ENCODE measurements at places on chromosomes 6 and 20. TPM values are rescaled to one million over a fixed set of nuclear protein-coding genes. Genes with fewer than 3 reads are reported as not detected.

GRCh38 chr20:33790566-33790965, 20.6 kb upstream of the CHMP4B start:
- H3K4me1 ChIP-seq = peaks cover 10% of the 10 kb centered on the region
- H3K4me3 ChIP-seq = no peak overlapping the region
- no peak for DNase-seq
- peaks cover 5% of the 10 kb centered on the region for H3K36me3 ChIP-seq

DNA sequence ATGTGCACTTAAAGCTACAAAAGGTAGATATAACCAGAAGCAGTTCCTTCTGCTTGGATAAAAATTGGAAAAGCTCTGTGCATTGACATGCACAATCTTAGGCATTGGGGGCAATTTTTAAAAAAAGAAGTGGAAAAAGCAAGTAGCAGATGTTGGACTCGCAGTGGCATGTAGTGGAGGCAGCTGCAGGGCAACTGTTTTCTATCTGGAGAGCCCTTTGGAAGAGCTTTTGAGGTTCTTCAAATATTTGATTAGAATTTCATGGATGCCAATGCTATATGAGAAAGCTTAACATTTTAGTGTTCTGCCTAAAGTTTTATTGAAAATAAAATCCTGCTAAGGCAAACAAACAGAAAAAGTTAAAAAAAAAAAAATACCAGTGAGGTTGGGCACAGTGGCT, 388.3 kb upstream of the RNF217 start:
- no peaks in the 10 kb centered on the region for H3K4me1 ChIP-seq
- H3K36me3 ChIP-seq = no peaks in the 10 kb centered on the region
- H3K4me3 ChIP-seq = no peak overlapping the region

CYP24A1 gene
- total RNA-seq = not detected

NRSN1 gene
- total RNA-seq = not detected

GRCh38 chr6:35191889-35192288, 21.9 kb upstream of the SCUBE3 start:
- H3K27me3 ChIP-seq = peaks cover 5% of the 10 kb centered on the region
- no peaks in the 10 kb centered on the region for H3K36me3 ChIP-seq
- peaks cover 13% of the 10 kb centered on the region for H3K4me1 ChIP-seq
- DNase-seq = peak; percentile 26

DNA sequence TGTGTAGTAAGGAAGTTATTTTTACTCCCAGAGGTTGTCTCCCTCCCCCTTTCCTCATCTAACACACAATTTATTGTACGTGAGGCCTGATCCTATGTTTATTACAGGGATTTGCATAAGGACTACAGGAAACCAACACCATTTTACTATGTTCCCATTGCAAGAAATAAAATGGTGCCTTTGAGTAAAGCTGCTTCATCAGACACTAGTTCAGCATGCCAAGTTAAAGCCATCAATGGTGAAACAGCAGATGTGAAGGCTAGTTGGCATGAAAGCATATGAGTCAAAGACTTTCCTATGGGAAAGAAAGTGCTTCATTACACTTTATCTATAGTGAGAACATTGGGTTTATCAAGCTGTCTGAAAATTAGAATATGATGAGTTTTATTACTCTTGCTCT, 543.0 kb downstream of the GRIK2 start:
- no peaks in the 10 kb centered on the region for H3K36me3 ChIP-seq
- H3K4me1 ChIP-seq = no peaks in the 10 kb centered on the region
- H3K27me3 ChIP-seq = no peaks in the 10 kb centered on the region
- no peak for DNase-seq
- H3K27ac ChIP-seq = no peak overlapping the region
- no peak overlapping the region for H3K4me3 ChIP-seq

MEP1A gene
- total RNA-seq = not detected

- H3K27me3 ChIP-seq = peaks cover 19% of the 10 kb centered on the region
- peaks cover 2% of the 10 kb centered on the region for H3K36me3 ChIP-seq
These were observed 11.2 kb upstream of the BHLHE23 start for GRCh38 chr20:63017826-63018411.

OPRM1 gene
- total RNA-seq = not detected

DNA sequence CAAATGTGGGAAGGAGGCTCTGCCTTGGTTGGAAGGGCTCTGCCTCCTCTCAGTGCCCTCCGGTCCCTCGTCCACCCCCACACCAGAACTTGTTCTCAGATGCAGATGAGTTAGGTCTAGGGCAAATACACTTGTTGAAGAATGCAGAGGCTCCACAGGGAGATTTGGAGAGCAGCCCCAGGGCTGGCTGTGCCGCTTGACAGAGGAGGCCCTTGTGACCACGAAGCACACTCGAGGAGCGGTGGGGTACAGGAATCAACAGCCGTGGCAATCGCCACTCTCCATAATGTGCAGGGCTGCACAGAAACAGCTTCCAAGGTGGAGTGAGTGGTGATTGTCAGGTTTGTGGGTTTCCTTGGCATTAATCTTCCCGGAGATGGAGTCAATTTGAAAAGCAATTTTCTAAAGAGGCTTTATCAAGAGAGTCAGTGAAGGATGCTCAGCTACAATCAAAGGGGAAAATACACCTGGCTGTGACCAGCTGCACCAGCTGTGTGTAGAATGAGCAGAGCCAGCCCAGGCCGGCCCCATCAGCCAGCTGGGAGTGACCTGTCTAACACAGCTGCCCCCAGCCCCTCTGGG, 59.5 kb downstream of the BFSP1 start:
- H3K4me1 ChIP-seq = no peaks in the 10 kb centered on the region
- no peak for DNase-seq
- no peaks in the 10 kb centered on the region for H3K27me3 ChIP-seq

NKAPL gene
- not detected for total RNA-seq

DNA sequence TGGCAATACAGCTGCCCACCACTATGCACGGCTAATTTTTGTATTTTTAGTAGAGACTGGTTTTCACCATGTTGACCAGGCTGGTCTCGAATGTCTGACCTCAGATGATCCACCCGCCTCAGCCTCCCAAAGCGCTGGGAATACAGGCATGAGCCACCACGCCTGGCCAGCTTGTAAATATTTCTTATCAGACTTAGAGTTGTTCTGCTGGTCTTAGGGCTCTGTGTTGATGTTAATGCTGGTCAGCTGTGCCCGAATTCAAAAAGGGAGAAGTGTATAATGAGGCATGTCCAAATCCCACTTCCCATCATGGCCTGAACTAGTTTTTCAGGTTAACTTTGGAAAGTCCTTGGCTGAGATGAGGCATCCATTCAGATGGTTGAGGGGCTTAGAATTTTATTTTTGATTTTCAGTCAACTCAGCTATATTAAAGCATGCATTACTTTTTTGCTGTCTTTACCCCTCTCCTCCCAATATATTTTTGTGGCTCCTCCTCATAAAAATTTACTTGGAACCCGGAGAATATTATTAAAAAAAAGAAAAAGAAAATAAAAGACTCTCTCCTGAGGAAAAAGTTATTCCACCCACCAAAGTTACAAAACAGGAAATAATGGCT, 47.7 kb downstream of the ADAT2 start:
- H3K27me3 ChIP-seq = peaks cover 1% of the 10 kb centered on the region
- no peak overlapping the region for H3K27ac ChIP-seq
- H3K4me3 ChIP-seq = no peak overlapping the region
- no peak for DNase-seq
- H3K36me3 ChIP-seq = no peaks in the 10 kb centered on the region

GRCh38 chr6:43846556-43846955, 76.5 kb downstream of the VEGFA start:
- peaks cover 2% of the 10 kb centered on the region for H3K27me3 ChIP-seq
- DNase-seq = no peak
- no peak overlapping the region for H3K4me3 ChIP-seq
- no peaks in the 10 kb centered on the region for H3K36me3 ChIP-seq

DPPA5 gene
- not detected for total RNA-seq

DNA sequence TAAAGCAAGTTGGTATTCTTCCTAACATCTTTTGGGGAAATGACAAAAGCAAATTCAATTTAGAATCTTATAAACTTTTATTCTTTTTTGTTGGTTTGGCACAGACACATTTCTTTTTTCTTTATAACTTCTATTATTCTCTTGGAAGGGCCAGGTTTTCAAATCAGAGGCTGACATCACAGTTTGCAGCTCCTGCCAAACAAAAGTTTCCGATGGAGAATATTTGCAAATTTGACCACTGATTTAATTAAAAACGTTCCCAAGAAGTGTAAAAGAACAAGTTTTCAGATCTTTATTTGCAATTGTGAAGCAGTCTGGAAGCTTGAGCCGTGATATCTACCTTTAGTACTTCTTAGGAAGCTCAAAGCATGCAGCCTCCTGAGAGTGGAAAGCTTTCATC, 53.8 kb upstream of the CD83 start:
- no peak for DNase-seq
- peaks cover 20% of the 10 kb centered on the region for H3K27me3 ChIP-seq
- peaks cover 8% of the 10 kb centered on the region for H3K4me1 ChIP-seq
- H3K4me3 ChIP-seq = no peak overlapping the region
- no peak overlapping the region for H3K27ac ChIP-seq
- no peaks in the 10 kb centered on the region for H3K36me3 ChIP-seq

GRCh38 chr6:10313799-10314162, 101.1 kb downstream of the TFAP2A start:
- no peak for DNase-seq
- no peaks in the 10 kb centered on the region for H3K4me1 ChIP-seq
- H3K27ac ChIP-seq = no peak overlapping the region
- H3K36me3 ChIP-seq = no peaks in the 10 kb centered on the region
- H3K27me3 ChIP-seq = no peaks in the 10 kb centered on the region
- H3K4me3 ChIP-seq = no peak overlapping the region

GRCh38 chr6:106666282-106667021, 37.1 kb downstream of the QRSL1 start:
- H3K36me3 ChIP-seq = peaks cover 30% of the 10 kb centered on the region
- no peak overlapping the region for H3K4me3 ChIP-seq
- DNase-seq = no peak
- peaks cover 3% of the 10 kb centered on the region for H3K4me1 ChIP-seq
- H3K27ac ChIP-seq = no peak overlapping the region
- no peaks in the 10 kb centered on the region for H3K27me3 ChIP-seq

- H3K4me3 ChIP-seq = peak overlapping the region; percentile 53
- H3K27ac ChIP-seq = no peak overlapping the region
- no peaks in the 10 kb centered on the region for H3K36me3 ChIP-seq
- peaks cover 6% of the 10 kb centered on the region for H3K4me1 ChIP-seq
These were observed 91.9 kb upstream of the SIRPA start for GRCh38 chr20:1803061-1803931.

PRDM13 gene
- total RNA-seq = not detected

SPTLC3 gene
- 0.77 TPM for total RNA-seq

- no peak for DNase-seq
- no peak overlapping the region for H3K27ac ChIP-seq
- peaks cover 46% of the 10 kb centered on the region for H3K27me3 ChIP-seq
- H3K4me3 ChIP-seq = no peak overlapping the region
- no peaks in the 10 kb centered on the region for H3K36me3 ChIP-seq
These were observed 195.7 kb upstream of the KCNG1 start for GRCh38 chr20:51218603-51219002.

GRCh38 chr6:122953766-122954165, 42.3 kb upstream of the CLVS2 start:
- H3K4me3 ChIP-seq = no peak overlapping the region
- no peak overlapping the region for H3K27ac ChIP-seq
- no peak for DNase-seq
- H3K4me1 ChIP-seq = no peaks in the 10 kb centered on the region
- no peaks in the 10 kb centered on the region for H3K27me3 ChIP-seq

EYS gene
- total RNA-seq = not detected

PTCRA gene
- total RNA-seq = not detected

- H3K4me1 ChIP-seq = no peaks in the 10 kb centered on the region
- H3K27ac ChIP-seq = no peak overlapping the region
- H3K27me3 ChIP-seq = peaks cover 8% of the 10 kb centered on the region
- H3K4me3 ChIP-seq = no peak overlapping the region
- H3K36me3 ChIP-seq = no peaks in the 10 kb centered on the region
These were observed 189.4 kb upstream of the ARID1B start for GRCh38 chr6:156587751-156588301.

OVOL2 gene
- not detected for total RNA-seq

DNA sequence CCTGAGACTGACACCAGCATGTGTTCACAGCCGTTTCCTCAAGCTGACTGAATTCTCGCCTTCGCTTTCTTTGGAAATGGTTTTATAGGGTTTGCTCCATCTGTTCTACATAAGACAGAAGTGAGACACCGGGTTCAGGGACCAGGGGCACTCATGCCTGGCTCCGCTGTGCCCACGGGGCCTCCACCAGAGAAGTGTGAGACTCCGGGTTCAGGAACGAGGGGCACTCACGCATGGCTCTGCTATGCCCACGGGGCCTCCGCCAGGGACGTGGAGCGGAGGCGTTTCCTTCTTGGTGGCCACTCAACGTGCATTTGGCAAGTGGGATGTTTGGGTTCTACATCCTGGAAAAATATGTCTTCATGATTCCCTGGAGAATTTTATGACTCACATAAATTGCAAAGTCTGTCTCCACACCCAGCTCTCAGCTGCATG, 106.6 kb downstream of the RNASET2 start:
- no peak overlapping the region for H3K4me3 ChIP-seq
- H3K4me1 ChIP-seq = no peaks in the 10 kb centered on the region
- no peak for DNase-seq
- no peak overlapping the region for H3K27ac ChIP-seq
- peaks cover 1% of the 10 kb centered on the region for H3K27me3 ChIP-seq
- H3K36me3 ChIP-seq = no peaks in the 10 kb centered on the region

KIAA0408 gene
- total RNA-seq = 1.8 TPM

DNA sequence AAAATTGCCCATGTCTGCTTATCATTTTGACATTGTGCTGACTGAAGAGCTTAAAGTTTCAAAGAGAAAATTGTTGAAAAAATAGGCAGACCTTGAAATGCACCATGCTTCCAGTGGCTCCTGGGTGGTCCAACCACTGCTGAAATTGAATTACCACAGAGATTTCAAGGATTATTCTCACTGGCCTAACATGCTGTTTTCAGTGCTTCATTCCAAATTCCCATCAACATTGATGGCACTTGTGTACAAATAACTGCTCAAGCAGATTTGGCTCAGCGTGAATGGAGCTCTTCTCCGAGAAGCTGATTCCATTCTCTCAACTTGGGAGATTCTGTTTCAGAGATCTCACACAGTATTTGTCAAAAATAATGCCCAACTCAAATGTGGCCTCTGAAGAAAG, 75.5 kb downstream of the LAMA4 start:
- no peak overlapping the region for H3K27ac ChIP-seq
- H3K36me3 ChIP-seq = no peaks in the 10 kb centered on the region
- H3K27me3 ChIP-seq = peaks cover 16% of the 10 kb centered on the region
- no peak for DNase-seq
- no peaks in the 10 kb centered on the region for H3K4me1 ChIP-seq

- peaks cover 19% of the 10 kb centered on the region for H3K4me1 ChIP-seq
- H3K4me3 ChIP-seq = no peak overlapping the region
- H3K27ac ChIP-seq = no peak overlapping the region
- H3K36me3 ChIP-seq = no peaks in the 10 kb centered on the region
- no peaks in the 10 kb centered on the region for H3K27me3 ChIP-seq
These were observed 75.7 kb upstream of the RALY start for GRCh38 chr20:33917831-33918525.

POU5F1 gene
- total RNA-seq = not detected

ADGRF1 gene
- not detected for total RNA-seq

SLC22A2 gene
- not detected for total RNA-seq

CFB gene
- total RNA-seq = 0.45 TPM

GRCh38 chr20:47221036-47221625, 135.4 kb downstream of the ZMYND8 start:
- no peak overlapping the region for H3K27ac ChIP-seq
- H3K4me3 ChIP-seq = no peak overlapping the region
- DNase-seq = no peak
- H3K4me1 ChIP-seq = no peaks in the 10 kb centered on the region
- no peaks in the 10 kb centered on the region for H3K27me3 ChIP-seq
